ENCODE measurements at places on chromosomes 2 and 18.

DNA sequence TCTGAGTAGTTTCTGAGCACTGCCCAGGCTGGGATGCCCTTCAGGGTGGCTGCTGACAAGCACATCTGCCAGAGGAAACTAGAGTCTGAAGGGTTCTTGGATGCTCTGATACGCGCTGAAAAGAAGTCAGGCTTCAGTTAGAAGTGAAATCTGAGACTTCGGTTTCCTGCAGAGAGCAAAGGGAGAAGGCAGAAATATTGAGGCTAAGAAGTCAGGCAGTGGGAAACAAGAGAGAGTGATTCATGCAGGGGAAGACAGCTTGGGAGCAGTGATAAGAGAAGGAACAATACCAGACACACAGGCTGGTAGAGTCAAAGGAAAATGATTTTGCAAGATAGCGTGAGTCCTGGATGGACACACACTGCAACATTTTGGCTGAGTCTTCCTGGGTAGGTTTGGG, 51.0 kb upstream of the BOD1L2 start:
- no peak for DNase-seq

- DNase-seq, result no peak
These were observed 249.8 kb downstream of the NBAS start for GRCh38 chr2:15311201-15311907.

DNA sequence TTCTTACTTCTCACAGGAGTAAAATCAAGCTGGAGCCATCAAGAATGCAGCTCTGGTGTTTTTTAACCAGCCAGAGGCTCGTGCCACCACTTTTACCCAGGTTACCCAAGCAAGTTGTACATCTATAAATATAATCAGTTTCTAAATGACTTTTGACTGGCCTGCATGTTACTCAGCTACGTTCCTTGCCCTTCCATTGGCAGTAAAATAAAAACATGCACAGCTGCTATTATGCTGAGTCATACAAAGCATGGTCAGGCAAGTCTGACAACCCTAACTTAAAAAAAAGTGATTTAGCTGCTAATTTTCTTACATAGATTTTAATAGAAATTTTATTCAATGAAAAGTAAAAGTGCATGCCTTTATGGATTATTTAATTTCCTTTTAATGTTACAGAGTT, 111.7 kb upstream of the CSRNP3 start:
- DNase-seq, result no peak

- no peak for DNase-seq
These were observed 92.6 kb downstream of the EPB41L3 start for GRCh38 chr18:5451150-5451549.

- DNase-seq, result no peak
These were observed 53.1 kb downstream of the BCL2L11 start for GRCh38 chr2:111173856-111174255.
